ENCODE measurements at places on chromosomes 5 and 9. TPM values are rescaled to one million over a fixed set of nuclear protein-coding genes. Genes with fewer than 3 reads are reported as not detected.

GRCh38 chr9:124281931-124282371 is 24.2 kb downstream of the NEK6 start:
- ATAC-seq: no peak

DNA sequence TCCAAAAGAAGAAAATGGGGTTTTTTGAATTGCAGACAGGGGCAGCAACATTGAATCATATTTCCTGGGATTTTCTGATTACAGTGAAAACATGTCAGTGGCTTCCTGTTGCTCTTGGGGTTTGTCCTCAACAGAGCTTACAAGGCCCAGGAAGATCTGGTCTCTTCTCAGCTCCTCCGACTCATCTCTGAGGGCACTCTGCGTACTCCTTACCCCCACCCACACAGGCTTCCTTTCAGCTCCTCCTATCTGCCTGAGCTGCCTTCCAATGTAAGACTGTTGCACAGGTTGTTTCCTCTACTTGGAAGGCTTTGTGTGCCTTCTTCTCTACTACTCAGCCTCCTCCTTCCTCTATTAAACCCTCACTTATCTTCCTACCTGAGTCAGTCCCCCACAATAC is 245.1 kb upstream of the MEF2C start:
- no peak for ATAC-seq

DNA sequence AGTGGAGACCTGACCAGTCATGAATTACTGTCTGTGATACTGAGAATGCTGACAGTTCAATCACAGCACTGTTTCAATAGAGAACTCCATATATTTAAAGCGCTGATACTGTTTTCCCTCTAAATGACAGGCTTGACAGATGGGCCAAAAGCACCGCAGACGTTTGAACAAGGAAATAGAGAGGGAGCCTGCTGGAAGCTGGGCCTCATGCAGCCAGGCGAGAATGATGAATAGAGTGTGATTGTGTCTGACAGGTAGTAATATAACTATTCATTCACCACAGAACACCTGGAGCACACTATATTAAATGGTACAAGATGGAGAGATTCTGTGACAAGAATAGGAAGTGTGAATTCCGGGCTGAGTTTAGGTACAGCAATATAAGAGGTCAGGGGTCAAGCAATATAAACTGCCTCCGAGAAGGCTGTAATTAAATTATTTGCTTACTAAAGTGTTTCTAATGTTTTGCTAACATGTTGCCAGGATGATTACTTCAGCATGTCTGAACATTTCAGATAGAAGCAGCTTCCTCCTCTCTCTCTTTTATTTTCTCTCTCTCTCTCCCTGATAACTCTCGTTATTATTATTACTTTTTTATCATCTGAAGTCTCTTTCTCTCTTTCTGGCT is 297.7 kb downstream of the CSNK1G3 start:
- ATAC-seq: no peak

DNA sequence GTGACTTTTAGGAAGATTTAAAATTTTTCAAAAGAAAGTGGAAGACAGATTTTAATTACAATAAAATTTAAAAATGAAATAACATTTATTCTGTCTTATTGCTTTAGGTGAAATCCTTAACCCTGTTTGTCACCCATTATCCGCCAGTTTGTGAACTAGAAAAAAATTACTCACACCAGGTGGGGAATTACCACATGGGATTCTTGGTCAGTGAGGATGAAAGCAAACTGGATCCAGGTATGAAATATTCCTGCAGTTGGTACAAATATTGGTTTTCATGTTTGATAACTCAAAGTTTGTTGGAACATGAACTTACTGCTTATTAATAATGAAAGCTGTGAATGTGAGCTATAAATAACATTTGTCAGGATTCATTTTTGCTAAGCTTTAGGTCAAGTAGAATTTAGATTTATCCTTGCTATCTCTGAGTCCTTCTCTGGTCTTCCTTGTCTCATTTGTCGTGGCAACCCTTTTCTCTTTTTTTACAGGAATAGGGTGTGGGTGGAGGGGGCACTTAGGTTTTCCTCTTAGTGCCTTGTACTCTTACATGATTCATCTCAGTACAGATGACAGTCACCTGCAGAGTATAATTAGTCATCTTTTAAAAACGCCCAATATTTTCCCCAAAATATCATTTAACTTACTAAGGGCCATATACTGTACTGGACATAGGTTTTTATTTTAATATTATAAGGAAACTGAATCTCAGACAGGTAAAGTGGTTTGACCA is 95.3 kb upstream of the RASGRF2 start:
- ATAC-seq: no peak

DNA sequence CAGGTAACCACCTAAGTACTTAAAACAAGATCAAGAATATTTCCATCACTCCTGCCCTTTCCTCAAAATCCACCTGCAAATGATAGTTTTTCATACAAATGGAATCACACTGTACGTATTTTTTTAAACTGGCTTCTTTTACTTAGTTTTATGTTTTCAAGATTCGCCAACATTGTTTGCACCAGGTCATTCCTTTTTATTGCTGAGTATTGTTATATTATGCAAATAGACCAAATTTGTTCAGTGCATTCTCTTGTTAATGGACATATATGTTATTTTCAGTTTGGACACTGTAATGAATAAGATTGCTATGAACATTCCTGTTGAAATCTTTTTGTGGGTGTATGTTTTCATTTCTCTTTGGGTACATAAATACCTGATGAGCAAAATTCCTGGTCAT is 8.3 kb upstream of the ANKRD31 start:
- no peak for ATAC-seq

DNA sequence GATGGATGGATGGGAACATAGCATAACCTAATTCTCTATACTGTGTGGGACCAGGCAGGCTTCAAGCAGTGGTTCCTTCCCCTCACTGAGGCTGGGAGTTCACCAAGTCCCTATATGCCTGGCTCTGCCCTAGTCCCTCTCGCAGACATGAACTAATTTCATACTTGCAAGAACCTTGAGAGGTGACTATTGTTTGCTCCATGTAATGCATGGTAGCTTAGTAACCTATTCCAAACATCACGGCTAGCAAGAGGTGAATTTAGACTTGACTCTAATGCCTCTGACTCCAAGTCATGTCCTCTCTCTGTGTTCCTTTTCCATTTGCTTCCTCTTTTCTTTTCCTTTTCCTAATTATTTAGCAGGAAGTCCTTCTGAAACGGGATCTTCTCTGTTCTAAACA is 25.9 kb upstream of the ERMP1 start:
- ATAC-seq: no peak

- ATAC-seq: no peak
These were observed 99.8 kb downstream of the NNT start for GRCh38 chr5:43702815-43703214.

DNA sequence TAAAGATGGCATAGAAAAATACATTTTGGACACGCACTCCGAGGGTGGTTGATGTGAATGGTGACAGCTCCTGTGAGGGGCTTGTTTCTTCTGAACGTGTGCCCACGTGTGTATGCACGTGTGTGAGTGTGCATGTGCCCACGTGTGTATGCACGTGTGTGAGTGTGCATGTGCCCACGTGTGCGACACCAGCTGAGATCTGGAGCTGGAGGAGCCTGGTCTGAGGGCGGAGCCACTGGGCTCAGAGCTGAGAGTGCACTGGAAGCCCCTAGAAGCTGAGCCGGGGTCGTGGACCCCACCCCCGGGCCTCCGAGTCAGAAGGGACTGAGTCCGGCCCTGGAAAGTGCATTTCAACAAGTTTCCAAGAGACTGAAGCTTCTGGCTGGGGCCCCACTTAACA is 282.5 kb upstream of the IRX4 start:
- no peak for ATAC-seq

DNA sequence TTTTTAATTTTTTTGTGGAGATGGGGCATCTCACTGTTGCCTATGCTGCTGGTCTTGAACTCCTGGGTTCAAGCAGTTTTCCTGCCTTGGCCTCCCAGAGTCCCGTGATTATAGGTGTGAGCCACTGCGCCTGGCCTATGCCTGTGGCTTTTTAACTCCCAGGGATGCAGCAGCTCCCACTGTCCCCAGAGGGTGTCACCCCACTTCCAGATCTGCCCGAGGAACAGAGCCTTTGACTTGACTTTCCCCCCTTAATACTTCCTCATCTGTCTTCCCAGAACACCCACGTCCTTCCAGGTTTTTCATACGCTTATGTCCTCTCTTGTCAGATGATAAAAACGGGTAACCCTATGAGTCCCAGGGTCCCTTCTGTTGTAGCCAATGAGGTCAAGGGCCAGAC is 7.6 kb upstream of the PRRC2B start:
- ATAC-seq: no peak

GRCh38 chr5:119274767-119275130 is 81.1 kb upstream of the TNFAIP8 start:
- ATAC-seq: no peak

- no peak for ATAC-seq
These were observed 370.3 kb downstream of the ARHGEF28 start for GRCh38 chr5:73996151-73996755.

DNA sequence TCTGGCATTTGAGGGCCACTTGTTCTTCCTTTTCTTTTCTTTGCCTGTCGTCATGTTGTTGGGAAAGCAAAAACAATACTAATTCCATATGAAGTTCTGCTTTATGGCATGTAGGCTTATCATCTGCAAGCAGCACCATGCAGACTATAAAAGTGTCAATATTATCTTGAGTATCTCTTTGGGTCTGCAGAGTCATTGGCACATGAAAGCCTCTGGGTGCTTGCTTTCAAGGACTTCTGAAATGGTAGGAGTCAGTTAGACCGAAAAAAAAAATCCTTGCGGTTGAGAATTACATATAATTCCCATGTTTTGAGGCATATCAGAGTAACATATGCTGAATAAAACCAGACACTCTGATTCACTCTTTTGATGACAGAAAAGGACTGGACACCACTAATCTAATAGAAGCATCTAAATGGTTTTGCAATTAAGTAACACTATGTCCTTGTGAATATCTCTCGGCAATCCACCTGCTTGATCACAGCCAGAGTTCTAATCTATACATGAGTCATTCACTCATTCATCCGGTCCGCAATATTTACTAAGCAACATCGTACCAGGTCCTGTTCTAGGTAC is 44.4 kb downstream of the GNAQ start:
- ATAC-seq: no peak

DNA sequence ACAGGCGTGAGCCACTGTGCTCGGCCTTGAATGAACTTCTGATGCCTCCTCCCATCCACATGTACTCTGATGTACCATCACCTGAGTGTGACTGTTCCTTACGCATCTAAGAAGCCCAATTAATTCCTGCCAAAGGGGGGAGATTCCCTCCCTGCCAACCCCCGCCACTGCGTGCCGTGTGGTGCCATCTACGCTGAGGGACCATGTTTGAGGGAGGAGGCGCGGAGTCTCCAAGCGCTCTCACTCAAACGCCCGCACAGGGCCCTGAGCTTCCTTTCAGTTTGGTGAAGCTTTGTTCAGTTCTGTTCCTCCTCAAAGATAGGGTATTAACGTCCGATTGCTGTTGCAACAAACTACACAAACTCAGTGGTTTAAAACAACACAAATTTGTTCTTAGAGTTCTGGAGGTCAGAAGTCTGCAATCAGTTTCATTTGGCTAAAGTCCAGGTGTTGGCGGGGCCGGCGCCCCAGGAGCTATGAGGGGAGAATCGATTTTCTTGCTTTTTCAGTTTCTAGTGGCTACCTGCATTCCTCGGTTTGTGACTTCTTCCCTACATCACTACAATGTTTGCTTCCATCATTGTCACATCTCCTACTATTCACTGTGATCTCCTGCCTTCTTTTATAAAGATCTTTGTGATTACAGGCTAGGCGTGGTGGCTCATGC is 13.9 kb upstream of the PRXL2C start:
- ATAC-seq: no peak

GRCh38 chr5:109573256-109573655 is 116.5 kb upstream of the MAN2A1 start:
- no peak for ATAC-seq

GRCh38 chr9:27372615-27373014 is 75.7 kb upstream of the EQTN start:
- ATAC-seq: no peak

DNA sequence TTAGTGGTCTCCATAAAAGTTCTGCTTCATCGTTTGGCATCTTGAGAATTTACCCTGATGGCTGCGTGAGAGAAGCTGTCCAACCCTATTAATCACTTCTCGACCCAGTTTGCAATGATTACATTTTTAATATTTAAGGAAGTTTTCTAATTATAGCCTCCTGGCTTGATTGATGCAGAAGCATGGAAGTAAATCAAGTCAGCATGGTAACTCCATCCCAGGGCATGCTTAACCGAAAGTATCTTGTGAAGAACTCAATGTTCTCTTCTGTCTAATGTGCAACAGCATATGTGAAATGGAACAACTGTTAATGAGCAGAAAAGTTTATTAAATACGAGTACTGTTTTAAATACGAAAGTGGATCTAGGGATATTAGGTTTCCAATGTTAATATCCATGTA is 278.9 kb upstream of the CD180 start:
- peak; percentile 85 for ATAC-seq

DNA sequence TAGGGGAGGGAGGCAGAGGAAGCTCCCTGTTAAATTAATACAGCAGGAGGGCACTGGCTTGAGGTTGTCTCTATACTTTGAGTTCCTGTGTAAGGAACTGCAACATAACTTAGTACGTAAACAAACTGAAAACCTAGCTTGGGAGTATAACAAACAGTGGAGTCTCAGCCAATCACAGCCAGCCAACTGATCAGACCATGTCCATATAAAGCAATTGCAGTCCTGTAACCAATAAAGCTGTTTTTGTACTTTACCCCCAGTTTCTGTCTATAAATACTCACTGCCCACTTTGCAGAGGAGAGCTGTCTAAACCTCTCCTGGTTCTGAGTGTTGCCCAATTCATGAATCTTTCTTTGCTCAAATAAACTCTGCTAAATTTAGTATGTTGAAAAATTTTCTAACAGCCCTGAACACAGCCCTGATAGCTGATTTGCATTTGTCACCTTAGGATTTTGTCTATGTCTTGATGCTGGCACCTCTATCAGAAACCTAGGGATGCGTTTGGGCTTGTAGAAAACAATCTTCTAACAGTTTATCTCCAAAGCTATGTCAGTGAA is 39.9 kb downstream of the GDNF start:
- no peak for ATAC-seq

GRCh38 chr5:73365301-73365853 is 83.2 kb downstream of the FOXD1 start:
- no peak for ATAC-seq

DNA sequence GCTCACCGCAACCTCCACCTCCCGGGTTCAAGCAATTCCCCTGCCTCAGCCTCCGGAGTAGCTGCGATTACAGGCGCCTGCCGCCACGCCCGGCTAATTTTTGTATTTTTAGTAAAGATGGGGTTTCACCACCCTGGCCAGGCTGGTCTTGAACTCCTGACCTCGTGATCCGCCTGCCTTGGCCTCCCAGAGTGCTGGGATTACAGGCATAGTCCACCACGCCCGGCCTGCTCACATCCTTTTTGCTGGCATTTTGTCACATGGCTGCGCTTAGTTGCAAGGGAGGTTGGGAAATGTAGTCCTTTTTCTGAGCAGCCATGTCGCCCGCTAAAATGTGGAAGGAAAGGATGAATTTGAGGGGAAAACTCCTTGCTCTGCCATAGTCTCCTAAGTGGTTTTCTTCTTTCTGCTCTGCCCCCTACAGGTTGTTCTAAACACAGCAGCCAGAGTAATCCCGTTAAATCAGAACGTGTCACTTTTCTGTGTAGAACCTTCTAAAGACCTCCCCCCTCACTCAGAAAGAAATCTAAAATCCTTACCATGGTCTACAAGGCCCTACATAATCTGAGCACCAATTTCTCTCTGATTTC is 57.8 kb upstream of the HSPA9 start:
- peak; percentile 61 for ATAC-seq

The FOXD4 gene
- total RNA-seq: 0.13 TPM

The PTPRD gene
- total RNA-seq: 3.5 TPM

The FRRS1L gene
- 4.6 TPM for total RNA-seq

The OXCT1 gene
- total RNA-seq: 40.0 TPM

The NR5A1 gene
- not detected for total RNA-seq

The MACROH2A1 gene
- 178 TPM for total RNA-seq

The DNAH5 gene
- 0.31 TPM for total RNA-seq

The UBAP1 gene
- total RNA-seq: 49.2 TPM

The ABLIM3 gene
- total RNA-seq: 14.8 TPM

The TEK gene
- total RNA-seq: 11.5 TPM

All from gastroesophageal sphincter (tissue), 4 donors.